Iris pigment epithelial cell (primary cell): ENCODE measurements at places on chromosomes 1 and 21.
A peak's percentile ranks its signal among the peaks of the same experiment; 100 is the strongest.

GRCh38 chr1:201284636-201285035 lies 1.3 kb downstream of the PKP1 start:
- DNase-seq, result no peak

DNA sequence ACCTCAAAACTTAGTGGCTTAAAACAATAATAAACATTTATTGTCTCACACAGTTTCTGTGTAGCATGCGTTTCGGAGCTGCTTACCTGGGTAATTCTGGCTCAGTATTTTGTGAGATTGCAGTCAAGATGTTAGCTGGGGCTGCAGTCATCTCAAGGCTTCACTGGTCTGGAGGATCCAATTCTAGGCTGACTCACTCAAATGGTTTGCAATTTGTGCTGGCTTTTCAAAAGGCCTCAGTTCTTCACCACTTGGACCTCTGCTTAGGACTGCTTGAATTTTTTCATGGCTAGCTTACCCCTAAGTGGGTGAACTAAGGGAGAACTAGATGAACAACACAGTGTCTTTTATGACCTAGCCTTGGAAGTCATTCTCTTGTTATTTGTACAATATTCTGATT lies 21.0 kb downstream of the XPR1 start:
- peak; percentile 69 for DNase-seq

DNA sequence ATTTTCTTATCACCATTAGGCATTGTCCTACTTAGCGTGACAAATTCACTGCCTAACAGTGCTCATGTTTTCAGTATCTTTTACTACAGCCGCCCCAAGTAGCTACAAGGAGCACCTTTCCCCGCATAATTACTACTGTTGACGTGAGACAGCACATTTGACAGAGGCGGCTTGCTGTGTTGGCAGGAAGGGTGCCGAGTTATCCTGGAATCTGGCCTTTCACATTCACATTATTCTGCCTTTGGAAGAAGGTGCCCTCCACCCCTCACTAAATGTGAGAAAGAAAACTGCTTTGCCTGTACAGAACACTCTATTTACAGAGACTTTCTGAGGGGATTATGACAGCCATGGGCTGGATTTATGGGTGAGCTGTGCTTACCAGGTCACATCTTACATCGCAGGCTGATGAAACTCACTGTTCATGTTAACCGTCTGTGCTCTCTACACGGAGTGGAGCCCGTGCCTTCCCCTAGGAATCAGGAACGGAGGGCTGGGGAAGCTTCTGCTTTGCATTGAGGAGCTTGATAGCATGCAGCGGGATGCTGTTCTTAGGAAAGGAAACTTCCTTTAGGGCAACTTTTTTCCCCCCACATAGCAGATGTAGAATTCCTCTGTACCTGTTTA lies 148.0 kb upstream of the ZRANB2 start:
- no peak for DNase-seq

- no peak for DNase-seq
Measured at GRCh38 chr1:210263963-210264362, 31.4 kb downstream of the SERTAD4 start.

DNA sequence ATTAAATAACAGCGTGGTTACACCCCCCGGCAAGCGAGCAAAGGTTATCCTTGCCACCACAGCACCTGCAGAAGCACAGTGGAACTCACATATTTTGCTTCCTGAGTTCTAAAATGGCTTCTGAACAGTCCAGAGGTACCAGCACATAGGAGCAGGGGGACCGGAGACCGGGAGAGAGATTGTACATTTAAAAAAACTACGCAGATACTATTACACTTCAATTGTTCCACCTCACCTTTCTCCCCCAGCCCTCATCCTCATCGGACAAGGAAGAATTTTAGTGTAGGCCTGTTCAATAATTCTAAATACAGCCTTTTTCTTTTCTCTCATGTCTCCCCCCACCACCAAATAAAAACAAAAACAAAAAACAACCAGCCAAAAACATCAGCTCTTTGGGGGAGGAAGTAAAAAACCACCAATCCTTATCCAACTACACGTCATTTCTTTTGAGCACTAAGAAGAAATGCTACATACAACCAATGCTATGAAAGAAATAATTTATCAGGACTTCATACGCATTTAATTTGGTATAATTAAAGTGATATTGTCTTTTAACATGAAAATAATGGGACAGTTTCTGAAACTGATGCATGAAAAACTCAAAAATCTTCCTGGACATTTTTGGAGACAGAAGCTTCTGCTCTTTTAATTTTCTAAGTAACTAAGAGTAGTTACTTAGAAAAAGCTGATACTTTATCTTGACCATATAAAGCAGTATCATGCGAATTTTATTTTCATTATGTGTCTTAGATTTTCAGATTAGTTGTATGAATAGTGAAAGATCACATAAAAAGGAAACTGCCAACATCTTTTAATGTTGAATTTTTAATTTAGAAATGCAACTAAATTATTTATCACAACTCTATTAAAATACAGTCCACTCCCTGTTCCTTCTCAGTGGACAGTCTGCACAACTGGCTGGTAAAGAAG lies 9.1 kb downstream of the CDKN2C start:
- DNase-seq, result no peak

DNA sequence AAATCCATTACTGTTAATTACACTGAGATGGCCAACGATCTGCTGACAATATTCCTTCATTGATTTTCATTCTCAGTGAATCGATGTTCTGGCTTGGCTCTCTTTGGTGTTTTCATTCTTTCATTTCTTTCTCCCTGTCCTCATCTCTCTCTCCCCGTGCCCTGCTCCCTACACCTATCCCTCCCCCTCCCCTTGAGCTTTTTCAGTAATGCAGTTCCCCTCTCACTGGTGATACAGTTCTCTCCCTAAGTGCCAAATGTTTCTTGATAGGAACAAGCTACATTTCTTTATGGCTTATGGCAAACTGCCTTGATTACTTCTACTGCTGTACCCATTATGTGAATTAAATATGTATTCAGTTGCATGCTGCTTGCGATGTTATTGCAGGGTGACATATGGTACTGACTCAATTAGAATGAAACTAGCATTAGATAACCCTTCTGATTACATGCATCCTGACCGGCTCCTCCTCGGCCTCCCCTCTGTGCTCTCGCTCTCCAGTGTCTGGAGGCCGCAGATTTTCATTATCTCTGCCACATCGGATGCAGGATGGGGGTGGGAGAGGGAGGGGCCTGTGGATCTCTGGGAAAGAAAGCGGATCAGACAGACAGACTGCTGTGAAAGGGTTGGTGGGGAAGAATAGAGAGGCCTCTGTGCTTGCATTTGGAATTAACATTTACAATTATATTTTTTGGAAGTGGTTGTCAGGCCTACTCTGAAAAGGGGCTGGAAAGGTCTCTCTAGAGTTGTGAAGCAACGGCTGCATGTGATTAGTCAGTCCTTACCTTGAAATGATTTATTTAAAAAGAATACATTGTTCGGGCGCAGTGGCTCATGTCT lies 130.9 kb downstream of the PBX1 start:
- no peak for DNase-seq

GRCh38 chr1:99801584-99801983 lies 35.1 kb upstream of the FRRS1 start:
- DNase-seq, result no peak

DNA sequence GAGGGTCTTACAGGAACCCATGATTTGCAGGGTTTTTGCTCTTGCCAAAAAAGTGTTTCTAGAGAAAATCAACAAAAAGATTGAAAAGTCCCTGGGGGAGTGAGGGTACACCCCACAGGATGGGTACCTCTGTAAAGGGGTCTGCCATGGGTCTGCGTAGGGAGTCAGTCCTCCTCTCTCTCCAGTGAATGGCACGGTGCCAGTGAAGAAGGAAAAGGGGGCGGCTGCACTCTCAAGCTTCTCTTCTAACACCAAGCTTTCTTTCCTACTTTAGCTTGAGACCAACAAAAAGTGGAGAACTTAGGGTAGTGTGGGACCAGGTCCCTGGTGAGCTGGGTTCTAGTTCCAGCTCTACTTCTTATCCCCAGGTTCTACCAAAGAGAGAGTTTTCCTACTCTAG lies 87.4 kb downstream of the GLUL start:
- DNase-seq, result no peak

DNA sequence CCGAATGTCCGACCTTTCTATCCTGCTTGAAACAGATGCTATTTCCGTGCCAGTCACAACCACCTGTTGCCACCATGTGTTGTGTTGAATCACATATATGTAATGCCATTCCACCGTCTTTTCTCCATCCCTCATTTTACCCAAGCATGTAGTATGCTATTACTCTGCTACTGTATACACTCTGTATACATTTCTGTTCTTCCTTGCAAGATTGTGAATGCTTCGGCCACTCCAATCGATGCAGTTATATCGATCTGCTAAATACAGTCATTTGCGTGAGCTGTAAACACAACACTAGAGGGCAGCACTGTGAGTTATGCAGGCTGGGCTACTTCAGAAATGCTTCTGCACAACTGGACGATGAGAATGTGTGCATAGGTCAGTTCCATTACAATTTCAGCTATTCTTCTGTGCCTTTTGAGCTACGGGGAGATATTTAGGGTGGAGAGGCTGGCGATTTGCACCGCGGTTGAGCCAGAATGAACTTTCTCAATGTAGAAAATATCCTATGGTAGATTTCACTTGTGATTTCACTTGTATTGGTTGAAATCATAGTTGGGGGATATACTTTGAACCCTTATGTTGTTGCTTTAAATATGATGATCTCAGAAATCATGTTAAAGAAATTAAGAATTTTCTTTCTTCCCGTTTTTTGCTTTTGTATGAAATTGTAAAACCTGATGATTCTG lies 289.8 kb downstream of the NTNG1 start:
- DNase-seq, result peak; percentile 11

- DNase-seq, result no peak
Measured at GRCh38 chr1:101849356-101849755, 147.4 kb downstream of the OLFM3 start.

DNA sequence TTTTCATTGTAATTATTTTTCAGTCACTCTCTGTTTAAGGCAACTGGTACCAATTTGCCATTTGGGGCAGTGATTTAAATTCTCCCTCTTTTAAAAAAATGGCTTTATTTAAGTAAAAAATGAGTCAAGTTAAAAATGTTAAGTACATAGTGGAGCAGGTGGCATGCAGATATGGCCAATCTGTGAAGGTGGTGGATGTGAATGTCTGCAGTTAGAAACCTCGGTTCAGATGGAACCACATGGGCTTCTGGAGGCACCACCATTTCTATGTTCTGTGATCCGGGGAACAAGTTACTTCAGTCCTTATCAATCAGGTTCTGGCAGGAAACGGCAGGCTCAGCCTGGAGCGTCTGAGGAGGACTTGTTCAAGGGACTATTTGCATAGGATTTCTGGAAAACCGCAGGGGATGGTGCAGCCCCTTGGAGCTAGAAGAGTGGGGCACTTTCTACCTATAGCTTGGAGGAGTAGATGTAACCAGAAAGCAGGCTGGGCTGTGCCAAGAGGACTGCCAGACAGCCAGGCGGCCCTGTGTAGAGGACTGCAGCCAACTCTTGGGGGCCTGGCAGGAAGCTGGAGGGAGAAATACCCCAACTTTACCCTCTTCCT lies 12.3 kb downstream of the IGSF21 start:
- DNase-seq, result no peak

DNA sequence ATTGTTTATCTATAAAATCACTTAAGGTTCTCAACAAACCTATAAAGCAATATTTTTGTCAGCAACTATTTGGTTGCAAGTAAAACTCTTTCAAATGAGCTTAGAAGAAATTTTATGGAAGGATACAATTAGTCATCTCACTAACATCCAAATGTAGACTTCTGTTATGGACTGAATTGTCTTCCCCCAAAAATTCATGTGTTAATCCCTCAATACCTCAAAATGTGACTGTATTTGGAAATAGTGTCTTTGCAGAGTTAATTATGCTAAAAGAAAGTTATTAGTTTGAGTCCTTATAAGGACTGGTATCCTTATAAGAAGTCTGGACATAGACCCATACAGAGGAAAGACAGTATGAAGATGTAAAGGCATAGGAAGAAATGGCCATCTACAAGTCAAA lies 357.8 kb upstream of the PRMT6 start:
- DNase-seq, result no peak

GRCh38 chr1:10070206-10070605 lies 37.4 kb downstream of the UBE4B start:
- no peak for DNase-seq

- DNase-seq, result peak; percentile 64
Measured at GRCh38 chr1:28775121-28775942, 36.6 kb upstream of the OPRD1 start.

GRCh38 chr21:34889320-34889675 lies 159.8 kb downstream of the RUNX1 start:
- peak; percentile 84 for DNase-seq

- no peak for DNase-seq
Measured at GRCh38 chr1:164895026-164895912, 336.3 kb downstream of the PBX1 start.

- no peak for DNase-seq
Measured at GRCh38 chr1:34341896-34342295, 165.2 kb downstream of the C1orf94 start.

DNA sequence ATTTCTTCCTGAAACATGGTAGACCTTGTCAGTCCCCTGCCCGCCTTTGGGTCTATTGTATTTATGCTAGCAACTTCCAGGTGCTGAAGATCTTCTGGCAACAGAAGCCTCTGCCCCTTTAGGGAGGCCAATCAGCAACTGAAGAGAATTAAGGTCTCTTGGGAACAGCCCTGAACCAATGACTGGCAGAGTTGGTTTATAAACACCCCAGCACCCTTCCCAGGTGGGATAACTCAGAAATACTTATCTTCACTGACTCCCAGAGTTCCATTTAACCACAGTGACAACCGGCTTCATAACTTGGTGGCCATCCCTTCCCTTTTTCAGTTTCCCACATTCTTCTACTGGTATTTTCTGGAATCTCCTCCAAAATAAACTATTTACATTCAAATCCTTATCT lies 27.2 kb upstream of the TMCO1 start:
- no peak for DNase-seq

DNA sequence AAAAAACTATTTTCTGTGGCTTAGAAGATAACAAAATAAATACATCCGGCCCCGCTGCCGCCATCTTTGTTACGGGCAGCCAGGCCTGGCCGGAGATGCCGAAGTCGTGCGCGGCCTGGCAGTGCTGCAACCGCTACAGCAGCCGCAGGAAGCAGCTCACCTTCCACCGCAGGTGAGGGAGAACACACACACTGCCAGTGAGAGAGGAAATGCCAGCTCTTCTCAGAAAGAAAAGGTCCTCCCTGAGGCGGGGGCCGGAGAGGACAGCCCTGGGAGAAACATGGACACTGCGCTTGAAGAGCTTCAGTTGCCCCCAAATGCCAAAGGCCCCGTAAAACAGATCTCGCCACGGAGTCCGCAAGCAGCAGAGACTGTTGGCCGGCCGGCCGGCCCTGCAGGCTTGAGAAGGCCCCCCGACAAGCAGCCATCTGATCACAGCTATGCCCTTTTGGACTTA lies 323.2 kb downstream of the AMY1C start:
- DNase-seq, result no peak
